ENCODE measurements at places on chromosomes 7 and 10.

DNA sequence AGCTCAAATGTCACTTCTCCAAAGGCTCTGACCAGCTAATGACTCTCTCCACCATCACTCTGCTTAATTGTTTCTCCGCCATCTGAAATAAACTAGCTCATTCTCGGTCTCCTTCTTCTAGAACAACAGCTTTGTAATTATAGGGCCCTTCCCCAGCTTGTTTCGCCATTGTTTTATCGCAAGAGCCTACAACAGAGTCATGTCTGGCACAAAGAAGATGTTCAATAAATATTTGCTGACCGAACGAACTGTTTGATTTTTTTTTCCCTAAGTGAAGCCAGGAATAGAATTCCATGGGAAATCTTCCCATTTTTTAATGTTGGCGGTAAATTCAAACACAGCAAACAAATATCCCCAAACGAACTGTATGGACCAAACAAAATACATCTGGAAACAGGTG lies 63.8 kb upstream of the NMT2 start:
- no peak for DNase-seq

DNA sequence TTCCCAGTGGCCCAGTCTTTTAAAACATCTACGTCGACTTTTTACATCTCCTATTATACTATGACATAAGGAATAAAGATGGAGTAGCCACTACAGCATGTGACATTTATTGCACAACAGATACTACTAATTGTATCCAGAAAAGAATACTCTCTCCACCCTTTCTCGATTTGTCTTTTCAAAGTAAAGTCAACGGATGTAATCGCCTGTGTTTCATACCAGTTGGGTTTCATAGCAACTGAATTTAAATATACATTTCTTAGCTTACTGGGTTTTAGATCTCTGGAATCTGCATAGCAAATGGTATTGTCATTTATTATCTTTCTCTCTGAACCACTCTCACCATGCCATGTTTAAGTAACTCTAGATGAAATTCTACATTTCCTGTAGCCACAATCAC lies 86.4 kb upstream of the TRIL start:
- DNase-seq: no peak

DNA sequence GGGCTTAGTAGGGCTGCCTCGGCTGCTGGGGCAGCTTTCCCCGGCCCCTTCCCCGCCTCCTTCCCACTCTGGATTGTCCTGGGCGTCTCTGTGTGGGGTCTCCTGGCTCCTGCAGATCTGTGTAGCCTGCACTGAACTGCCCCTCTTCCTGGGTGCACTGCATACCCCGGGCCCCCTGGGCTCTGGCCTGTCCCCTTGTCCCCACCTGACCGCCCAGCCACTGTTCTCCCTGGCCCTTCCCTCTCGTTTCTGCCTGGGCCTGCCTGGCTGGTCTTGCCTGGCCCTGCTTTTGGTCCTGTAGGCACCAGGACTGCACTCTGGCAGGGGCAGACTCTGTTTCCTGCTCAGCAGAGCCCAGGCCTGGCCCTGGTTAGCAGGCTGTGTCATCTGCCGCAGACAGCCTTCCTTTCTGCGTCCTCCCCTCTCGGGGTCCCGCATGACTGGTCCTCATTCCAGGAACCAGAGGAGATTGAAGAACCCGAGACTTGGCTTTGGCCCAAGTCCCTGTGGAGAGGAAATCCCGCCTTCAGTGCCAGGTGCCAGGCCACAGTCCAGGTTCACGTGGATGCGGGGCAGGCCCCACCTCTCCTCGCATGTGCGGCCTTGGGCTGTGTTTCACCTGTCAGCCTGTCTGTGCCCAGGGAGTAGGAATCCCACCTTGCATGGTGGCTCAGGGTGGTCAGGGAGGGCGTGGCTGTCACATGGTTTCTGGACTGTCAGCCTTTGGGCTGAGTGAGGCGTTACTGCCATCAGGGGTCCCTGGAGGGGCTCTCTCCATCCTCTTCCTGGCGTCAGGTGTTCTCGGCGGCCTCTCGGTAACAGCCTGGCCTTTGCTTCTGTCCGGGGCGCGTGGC lies 9.2 kb downstream of the INPP5A start:
- no peak for DNase-seq

DNA sequence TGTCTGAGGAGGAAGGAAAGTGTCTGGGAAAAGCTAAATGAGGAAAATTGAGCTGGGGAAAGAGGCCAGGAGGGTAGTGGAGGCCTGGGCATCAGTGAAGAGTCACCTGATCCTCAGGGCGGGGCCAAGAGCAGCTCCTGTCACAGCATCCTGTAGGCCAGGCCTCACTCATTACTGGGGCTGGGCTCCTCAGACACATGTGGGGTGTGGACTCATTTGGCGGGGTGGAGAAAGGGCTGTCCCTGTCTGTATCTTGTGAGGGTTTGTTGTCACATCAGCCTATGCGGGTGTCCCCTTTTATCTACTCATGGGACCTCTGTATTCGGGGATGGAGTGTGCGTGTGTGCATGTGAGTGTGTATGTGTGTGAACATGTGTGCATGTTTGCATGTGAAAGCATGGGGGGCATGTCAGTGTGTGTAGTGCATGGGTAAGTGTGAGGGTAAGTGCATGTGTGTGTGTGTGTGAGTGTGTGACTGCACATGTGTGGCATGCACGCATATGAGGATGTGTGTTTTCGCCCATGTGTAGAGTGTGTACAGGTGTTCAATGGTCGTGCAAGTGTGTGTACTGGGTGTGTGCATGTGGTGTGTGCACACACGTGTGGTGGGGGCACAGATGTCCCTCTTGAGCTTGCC lies 67.8 kb downstream of the RAMP3 start:
- DNase-seq: no peak

DNA sequence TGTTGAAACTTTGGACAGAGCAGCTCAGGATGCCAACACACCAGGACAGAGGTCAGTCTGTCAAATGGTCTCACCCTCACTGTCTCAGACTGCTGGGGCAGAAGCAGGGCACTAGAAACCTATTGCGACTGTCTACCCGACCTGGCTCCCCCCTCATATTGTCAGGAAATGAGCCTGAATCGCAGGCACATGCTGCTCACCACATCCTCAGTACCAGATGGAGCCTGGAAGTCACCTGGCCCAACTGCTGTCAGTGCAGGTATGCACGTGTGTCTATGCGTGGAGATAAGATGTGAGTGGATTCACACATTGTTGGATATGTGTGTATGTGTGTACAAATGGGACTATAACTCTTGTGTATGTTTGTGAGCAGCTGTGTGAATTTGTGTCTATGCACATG lies 3.2 kb upstream of the CDHR1 start:
- DNase-seq: no peak
